ENCODE measurements at places on chromosomes 5 and 9.

DNA sequence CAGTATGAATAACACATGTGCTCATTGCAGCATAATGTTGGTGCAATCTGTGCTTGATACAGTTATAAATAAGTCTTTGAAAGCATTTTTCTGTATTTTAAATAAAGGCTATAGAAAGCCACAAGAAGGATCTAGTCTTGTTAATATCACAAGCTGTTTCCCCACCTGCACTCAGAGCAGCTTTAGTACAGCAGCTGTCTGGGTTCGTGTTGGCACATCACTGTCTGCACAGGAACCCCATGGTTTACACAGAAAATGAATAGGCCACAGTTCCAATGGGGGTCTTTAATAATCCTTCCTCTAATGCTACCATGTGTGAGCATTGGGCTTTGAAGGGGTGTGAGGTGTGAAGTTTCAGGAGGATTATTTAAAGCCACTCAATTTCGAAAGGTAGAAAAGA is 2269.7 kb downstream of the MAT2B start:
- no peak for DNase-seq

DNA sequence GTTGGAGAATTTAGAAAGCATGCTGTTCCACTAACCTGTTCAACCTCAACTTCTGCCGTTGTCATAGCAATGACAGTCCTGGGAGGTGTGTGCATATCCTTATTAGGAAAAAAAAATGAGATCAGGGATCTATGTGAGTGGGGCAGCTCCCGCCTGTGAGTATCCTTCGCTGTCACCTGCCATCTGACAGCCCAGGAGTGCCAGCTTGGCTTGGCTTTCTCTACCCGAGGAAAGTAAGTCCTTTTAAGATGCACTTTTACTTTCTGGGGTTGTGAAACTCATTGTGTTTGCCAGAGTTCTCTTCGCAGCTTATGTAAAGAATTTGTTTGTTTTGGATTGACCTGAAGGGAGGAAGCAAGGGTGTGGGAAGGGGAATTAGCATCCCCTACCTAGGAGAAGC is 21.8 kb downstream of the PCDHAC2 start:
- DNase-seq: no peak

GRCh38 chr5:113749334-113749733 is 235.8 kb downstream of the YTHDC2 start:
- DNase-seq: no peak

DNA sequence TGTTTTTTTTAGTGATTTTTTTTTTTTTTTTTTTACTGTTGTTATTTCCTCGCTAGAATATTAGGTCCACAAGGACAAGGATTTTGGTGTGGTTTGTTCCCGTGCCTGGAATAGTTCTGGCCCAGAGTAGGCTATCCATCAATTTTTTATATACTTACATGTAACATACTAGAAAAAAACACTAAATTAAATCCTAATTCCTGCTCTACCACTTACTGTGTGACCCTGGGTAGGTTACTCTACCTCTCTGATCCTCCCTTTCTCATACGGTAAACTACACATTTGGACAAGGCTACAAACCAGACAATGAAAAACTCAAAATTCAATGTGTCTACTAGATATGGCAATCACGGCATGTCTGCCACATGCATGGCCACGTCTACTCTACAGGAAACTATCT is 141.3 kb upstream of the ABCA1 start:
- no peak for DNase-seq

- DNase-seq: no peak
Observed at GRCh38 chr5:154301726-154302125, 111.2 kb downstream of the GALNT10 start.

DNA sequence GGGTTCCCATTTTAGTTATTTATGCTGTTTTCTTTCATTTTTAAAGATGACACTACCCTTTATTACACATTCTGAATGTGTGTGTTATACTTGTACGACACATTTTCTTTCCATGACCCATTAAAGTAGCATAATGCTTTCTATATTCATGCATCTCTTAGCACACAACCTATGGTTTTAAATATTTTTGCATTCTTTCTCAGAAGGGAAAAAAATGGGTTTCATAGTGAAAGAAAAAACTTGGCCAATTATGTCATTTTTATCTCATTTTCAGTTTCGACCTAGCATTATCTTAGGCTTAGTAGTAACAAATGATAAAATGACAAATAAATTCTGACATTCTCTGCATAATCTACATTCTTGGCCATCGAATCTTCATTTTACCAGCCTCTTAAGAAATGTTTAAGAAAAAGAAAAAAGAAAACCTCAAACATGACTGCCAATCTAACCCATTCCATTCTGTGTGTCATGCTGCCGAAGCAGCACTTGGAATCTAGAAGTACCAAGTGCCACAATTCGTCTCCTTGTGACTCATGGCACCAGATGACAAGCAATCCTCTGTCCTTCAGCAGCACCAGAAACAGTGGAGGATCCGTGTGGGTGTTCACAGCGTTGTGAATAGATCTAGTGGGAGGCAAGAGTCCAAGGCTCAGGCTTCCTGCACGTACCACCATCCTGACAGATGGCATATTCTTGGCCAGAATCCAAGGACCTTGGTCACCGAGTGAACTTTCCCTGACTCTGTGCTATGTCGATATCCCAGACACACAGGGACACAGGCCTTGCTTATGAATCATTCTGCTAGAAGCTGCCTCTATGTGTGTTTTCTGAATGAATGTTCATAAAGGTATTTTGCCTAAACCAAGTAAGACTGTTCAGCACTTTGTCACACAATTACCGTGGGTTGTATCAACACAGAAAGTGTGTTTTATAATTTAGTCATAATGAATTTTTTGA is 502.7 kb downstream of the NR2F1-AS1 start:
- DNase-seq: no peak

GRCh38 chr5:69034898-69035297 is 58.9 kb upstream of the SLC30A5 start:
- DNase-seq: no peak

GRCh38 chr9:135310134-135310533 is 169.4 kb upstream of the PPP1R26 start:
- DNase-seq: no peak

GRCh38 chr5:68148096-68148495 is 67.5 kb upstream of the PIK3R1 start:
- DNase-seq: no peak

All from T-helper 22 cell (primary cell).